Retinal pigment epithelial cell (primary cell): ENCODE measurements at places on chromosomes 3 and 15.

- no peak for DNase-seq
Measured at GRCh38 chr3:171177056-171177455, 150.5 kb upstream of the SLC2A2 start.

DNA sequence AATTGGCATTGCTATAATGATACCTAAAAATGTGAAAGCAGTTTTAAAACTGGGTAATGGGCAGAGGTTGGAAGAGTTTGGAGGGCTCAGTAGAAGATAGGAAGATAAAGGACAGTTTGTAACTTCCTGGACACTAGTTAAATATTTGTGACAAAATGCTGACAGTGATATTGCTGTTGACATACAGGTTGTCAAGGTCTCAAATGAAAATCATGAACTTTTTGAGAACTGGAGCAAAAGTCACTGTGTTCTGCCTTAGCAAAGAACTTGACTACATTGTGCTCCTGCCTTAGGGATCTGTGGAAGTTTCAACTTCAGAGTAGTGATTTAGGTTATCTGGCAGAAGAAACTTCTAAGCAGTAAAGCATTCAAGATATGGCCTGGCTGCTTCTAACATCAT is 113.7 kb upstream of the CD96 start:
- no peak for DNase-seq

DNA sequence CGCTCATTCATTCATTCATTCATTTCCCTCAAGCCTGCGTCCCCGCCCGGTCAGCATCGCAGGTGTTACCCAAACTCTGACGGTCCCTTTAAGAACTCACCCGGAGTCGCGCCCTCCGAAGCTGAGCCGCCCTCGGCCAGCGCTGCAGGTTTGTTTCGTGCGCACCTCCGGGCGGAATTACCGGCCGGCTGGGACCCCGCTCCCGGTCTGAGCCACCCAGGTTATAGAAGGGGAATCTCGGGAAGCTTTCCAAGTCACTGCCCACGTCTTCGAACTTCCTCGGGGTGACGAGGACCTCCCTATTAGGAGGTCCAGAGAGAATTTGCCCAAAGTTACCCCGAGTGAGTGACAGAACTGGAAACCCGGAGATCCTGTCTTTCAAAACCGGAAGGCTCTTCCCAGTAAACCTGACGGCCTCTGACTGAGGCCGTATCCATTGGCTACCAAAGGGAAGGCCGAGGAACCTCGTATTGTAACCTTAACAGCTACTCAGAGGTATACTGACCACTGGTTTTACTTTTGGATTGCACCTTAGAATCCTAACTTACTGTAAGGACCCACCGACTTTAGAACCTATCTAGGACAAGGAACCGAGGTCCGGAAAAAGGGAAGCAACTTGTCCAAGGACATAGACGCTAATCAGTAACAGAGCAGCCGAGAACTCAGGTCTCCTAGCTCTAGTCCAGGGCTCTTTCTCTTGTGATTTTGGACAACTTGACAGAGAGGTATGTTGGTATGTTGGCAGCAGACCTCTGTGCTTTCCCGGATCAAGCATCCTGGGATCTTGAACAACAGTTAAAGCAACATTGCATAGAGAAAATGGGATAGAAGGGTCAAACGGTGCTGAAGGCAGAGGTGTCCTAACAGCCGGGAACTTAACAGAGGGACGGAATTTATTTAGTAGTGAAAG is 788 bp upstream of the DLG1 start:
- DNase-seq, result no peak

DNA sequence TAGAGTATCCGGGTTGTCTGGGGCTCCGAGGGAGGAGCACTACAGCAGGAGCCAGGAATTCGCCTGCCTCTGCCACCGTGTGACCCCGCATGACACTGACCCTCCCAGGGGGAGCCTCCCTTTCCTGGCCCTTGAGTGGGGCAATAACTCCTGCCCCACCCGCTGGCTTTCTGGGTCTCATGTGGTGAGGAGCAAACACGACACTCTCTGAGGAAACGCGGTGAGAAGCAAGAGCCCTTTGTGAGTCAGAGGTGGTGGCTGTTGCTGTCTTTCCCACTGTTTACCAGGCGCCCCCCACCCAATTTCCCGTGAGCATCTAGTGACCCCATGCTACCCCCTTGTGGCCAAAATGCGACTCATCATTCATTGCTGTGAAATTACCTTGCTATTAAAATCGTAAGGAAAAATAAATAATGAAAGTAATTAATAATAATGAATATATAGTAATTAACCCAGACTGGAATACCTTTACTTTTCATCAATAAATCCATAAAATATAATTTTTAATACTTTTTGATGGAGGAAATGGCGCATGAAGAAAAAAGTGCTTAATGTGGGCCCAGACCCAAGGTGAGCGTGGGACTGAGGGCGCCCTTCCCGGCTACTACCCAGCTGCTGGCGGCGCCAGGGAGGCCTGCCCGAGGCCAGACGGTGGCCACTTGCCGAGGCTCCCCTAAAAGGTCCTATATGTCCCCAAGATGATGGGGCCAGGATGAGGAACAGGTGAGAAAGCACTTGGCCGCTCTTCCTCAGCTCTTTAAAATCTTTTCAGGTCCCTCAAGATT is 29.3 kb downstream of the CCNL1 start:
- DNase-seq, result no peak

GRCh38 chr15:63225381-63225780 is 36.0 kb downstream of the RAB8B start:
- no peak for DNase-seq

GRCh38 chr3:19644405-19644804 is 289.6 kb downstream of the EFHB start:
- DNase-seq, result no peak

DNA sequence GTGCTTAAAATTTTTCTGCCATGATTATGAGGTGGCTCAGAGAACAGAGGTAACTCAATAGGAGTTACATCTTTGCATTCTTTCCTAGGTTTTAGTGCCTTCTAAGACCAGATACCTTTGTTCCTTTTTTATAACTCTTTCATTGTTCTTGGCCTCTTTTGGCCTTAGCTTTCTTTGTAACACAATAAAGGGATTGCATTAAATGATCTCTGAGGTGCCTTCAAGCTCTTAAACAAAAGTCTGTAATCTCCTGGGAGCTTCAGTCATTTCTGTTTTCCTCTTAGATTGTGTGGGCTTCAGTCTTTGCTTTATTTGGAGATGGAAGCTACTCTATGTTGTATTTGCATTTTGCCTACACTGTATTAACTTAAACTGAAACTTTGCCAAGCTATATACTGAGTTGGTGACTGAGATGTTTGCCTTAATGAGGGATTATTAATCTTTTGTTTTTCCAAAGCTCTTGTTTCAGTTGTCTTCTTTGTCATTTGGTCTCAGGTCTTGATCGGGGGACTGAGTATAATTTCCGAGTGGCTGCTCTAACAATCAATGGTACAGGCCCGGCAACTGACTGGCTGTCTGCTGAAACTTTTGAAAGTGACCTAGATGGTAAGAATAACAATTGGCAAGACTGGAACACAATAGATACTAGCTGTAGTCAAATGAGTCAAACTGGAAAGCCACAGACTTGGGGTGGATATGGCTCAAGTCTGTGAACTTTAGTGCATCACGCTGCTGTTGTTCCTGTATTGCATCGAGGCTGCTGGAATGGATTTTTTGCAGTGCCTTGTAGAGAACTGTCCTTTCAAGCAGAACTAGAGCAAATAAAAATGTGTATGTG is 110.3 kb downstream of the HCN4 start:
- DNase-seq, result no peak

DNA sequence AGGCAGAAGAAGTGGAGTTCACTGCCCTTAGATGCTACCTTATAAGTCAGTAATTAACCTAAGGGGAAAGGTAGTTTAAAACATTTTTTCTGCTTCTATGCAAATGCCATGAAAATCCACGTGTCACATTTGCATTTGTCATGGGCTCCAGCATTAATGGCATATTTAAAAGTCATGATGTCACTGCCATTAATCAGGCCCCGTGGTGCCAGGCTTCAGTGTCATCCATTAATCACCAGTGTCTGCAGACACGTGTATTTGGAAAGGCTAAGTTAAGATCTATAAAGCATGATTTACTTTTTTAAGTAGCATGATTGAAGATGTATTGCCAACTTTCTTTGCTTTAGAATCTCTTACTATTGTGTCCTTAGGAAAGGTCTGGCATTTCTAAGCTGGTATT is 857.8 kb downstream of the TUSC7 start:
- no peak for DNase-seq

- peak; percentile 9 for DNase-seq
Measured at GRCh38 chr3:148036331-148036876, 627.2 kb downstream of the ZIC1 start.

DNA sequence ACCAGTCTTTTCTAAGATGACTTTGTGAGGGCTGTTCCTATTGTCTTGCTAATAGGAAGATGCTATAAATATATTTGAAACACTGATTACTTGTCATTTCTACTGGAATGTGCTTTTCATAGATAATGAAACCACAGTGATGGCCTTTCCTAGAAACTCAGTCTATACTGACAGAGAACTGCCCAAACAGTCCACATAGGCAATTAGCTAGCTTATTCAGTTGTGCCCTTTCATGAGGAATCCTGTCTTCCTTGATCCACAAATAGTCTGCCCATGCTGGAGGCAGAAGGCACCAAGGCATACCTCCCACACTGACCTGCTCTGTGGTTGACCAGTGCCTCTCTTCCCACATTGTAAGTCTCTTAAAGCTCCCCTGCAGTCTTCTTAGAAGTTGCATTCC is 135.9 kb downstream of the CMSS1 start:
- DNase-seq, result no peak

- no peak for DNase-seq
Measured at GRCh38 chr3:168002786-168003368, 92.8 kb downstream of the GOLIM4 start.

DNA sequence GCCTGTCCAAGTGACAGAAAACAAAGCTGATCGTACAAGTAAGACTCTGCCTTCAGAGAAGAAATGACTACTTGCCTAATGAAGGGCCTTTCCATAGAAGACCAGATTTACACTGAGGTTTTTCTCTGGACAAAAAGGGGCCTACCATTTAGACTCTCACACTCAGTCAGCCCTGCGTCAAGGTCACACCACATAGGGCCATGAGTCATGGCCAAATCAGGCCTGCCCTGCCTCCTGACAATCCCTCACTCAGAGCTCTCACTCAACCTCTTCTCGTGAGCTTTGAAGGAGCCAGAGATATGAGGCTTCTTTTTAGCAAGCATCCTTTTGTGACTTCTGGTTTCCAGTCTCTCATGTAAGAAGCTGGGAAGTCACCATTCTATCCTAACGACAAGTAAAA is 68.1 kb upstream of the NMNAT3 start:
- DNase-seq, result peak; percentile 77

DNA sequence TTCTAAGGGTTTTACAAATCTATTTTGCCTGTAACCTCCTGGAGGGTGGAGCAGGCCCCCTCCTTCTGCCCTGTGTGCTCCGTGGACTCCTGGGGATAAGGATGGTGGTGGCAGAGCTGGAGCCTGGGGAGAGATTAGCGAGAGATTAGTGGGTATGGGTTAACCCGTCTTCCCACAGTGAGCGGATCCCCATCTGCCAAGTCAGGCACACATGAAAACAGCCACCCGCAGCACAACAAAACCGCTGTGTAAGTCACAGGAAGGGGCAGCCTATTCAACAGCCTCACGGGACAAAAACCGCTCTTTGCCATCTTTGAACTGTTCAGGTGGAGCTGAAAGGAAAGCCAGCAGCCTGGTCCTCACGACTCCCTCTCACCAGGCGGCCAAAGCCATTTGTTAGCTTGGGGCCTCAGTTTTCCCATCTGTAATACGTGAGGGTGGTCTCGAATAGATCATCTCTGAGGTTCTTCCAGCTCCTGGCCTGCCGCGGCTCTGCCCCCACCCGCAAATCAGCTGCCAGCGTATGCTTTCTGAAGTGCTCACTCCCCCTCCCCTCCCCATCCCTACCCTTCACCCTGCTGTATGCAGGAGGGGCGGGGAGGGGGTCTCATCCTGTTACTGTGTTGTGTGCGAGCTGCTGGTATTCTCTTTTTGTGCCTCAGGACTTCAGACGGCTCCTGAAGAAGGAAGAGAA is 43.6 kb downstream of the PDIA5 start:
- peak; percentile 46 for DNase-seq

DNA sequence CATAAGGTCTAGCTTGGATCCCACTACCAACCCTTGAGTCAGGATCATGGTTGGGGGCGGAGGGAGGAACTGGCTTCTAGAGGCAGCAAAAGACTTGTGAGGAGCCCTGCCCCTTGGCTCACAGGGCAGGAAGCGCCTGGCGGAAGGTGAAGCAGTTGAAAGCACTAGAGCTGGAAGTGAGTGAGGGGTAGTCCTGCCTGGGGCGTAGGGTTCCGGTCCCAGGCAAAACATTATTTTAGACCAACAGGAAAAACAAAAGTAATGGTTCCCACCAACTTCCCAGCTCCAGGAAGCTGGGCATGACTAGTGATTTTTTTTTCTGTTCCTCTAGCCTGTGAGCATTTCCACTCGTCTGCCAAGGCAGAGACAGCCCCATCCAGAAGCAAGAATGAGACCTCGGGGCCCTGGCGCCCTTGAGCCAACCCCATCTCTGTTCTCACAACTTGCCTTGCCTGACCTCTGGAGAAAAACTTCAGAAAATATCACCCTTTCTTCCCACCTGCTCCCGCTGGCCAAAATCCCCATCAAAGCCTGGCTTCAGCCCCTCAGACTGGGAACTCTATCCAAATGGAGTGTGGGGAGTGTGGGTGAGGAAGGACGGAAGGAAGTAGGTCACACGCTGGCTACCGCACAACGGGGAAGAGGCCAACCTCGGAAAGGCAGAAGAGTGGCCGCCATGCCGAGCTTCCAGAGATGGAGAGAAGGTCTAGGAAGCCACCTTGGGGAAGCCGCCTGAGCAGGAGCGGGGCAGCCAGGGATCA is 57.5 kb downstream of the RBPMS2 start:
- DNase-seq, result no peak

- no peak for DNase-seq
Measured at GRCh38 chr15:35693286-35693685, 147.3 kb upstream of the DPH6 start.
